Osteocyte (in vitro differentiated cells): ENCODE measurements at places on chromosomes 12 and 14. TPM values are rescaled to one million over a fixed set of nuclear protein-coding genes. Genes with fewer than 3 reads are reported as not detected.

GRCh38 chr14:102822311-102822863, 45.1 kb downstream of the TRAF3 start:
- H3K4me3 ChIP-seq, result no peak overlapping the region
- H3K4me1 ChIP-seq, result peaks cover 29% of the 10 kb centered on the region
- H3K27ac ChIP-seq, result no peak overlapping the region
- H3K36me3 ChIP-seq, result no peaks in the 10 kb centered on the region
- no peak for DNase-seq
- no peaks in the 10 kb centered on the region for H3K27me3 ChIP-seq

GRCh38 chr14:60277605-60278190, 28.7 kb downstream of the PPM1A start:
- H3K27ac ChIP-seq, result no peak overlapping the region
- H3K36me3 ChIP-seq, result peaks cover 9% of the 10 kb centered on the region
- H3K4me3 ChIP-seq, result no peak overlapping the region
- H3K4me1 ChIP-seq, result peaks cover 32% of the 10 kb centered on the region
- H3K27me3 ChIP-seq, result no peaks in the 10 kb centered on the region
- no peak for DNase-seq

GRCh38 chr12:42486407-42486806, 103.1 kb downstream of the PRICKLE1 start:
- H3K36me3 ChIP-seq, result no peaks in the 10 kb centered on the region
- H3K27ac ChIP-seq, result no peak overlapping the region
- H3K4me1 ChIP-seq, result peaks cover 20% of the 10 kb centered on the region
- no peak for DNase-seq

RIPK3 gene
- total RNA-seq, result 0.78 and 1.3 TPM in 2 replicates

GRCh38 chr12:113014565-113014964, 36.2 kb downstream of the OAS2 start:
- DNase-seq, result no peak
- no peak overlapping the region for H3K27ac ChIP-seq
- peaks cover 6% of the 10 kb centered on the region for H3K27me3 ChIP-seq
- no peak overlapping the region for H3K4me3 ChIP-seq
- peaks cover 7% of the 10 kb centered on the region for H3K4me1 ChIP-seq

- peaks cover 3% of the 10 kb centered on the region for H3K4me1 ChIP-seq
- no peak for DNase-seq
- H3K36me3 ChIP-seq, result peaks cover 2% of the 10 kb centered on the region
- H3K27ac ChIP-seq, result no peak overlapping the region
Measured at GRCh38 chr14:79712302-79712950, 498.9 kb downstream of the DIO2 start.

TUBA1C gene
- 136 and 142 TPM in 2 replicates for total RNA-seq

DNA sequence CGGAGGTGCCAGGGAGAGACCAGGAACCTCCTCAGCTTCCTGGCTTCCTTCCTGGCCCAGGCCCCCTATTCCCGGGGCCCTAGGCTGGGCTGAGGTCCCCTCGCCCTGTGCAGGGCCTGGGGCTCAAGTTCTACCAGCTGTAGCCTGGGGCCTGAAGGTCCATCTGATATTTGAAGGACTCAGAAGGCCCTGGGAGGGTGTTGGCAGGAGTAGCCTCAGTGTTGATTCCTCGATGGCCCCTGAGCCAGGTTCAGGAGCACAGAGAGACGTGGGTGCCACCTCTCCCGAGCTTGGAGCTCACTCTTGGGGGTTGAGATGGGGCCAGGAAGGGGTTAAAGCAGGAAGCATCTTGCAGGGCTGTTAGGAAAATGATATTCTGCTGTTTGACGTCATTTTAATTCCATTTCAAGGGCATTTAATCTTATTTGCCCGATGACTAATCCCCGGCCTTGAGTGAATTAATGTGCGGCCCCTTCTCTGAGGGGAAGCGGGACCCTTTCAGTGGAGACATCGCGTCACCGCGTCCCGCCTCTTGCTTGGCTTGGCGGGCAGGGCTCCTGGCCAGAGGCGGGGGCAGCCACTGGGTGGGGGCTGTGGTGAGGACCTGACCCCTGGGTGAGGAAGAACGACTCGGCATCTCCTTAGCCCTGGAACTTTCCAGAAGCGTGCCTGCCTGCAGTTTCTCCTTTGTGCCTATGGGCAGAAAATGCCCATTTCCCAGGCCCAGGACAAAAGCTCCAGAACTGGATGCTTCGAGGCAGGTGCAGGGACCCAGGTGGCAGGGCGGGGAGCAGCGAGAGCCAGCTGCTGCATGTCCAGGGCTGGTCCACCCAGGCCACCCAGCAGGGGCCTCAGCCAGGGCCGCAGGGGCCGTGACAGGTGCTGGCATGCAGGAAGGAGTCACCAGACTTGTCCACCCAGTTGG, 158.3 kb downstream of the KIF26A start:
- no peak for DNase-seq
- H3K27me3 ChIP-seq, result no peaks in the 10 kb centered on the region
- no peak overlapping the region for H3K27ac ChIP-seq
- no peaks in the 10 kb centered on the region for H3K4me1 ChIP-seq
- no peak overlapping the region for H3K4me3 ChIP-seq

DNA sequence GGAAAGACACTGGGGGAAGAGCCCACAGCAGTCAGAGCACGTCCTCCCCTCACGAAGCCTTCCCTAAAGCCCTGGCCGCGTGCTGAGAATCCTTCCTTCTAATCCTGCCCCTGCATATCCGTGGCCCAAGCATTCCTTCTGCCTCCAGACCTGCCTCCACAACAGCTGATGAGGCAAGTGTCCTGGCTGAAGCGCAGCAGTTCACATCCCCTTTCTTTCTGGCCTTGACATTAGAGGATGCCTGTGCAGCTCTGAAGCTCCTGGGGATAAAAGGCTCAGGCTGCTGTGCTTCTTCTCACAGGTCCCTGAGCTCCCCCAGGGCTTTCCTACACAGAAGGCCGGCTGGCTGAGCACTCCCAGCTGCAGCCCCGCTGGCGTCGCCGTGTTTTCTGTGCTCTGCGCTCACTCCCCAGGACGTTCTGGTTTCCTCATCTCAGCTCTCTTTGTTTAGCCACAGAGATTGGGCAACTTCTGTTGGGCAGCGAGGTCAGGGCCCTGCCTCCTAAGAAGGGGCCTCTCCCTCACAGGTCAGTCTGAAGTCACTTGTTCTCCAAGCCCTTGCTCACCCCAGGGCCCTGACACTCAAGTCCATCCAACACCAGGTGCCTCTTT, 45.8 kb downstream of the NINJ2 start:
- H3K4me3 ChIP-seq, result no peak overlapping the region
- H3K36me3 ChIP-seq, result no peaks in the 10 kb centered on the region
- no peaks in the 10 kb centered on the region for H3K27me3 ChIP-seq
- peaks cover 19% of the 10 kb centered on the region for H3K4me1 ChIP-seq
- no peak for DNase-seq
